Gastrocnemius medialis (tissue), 4 donors: ENCODE measurements at places on chromosomes 1 and 21. TPM values are rescaled to one million over a fixed set of nuclear protein-coding genes. Genes with fewer than 3 reads are reported as not detected.

Gene SIM2
- total RNA-seq: 9.3 TPM

Gene B3GALT5
- total RNA-seq: 0.02 TPM

Gene SLAMF8
- total RNA-seq: 2.0 TPM

- DNase-seq: no peak
Observed at GRCh38 chr1:19643121-19643520, 990 bp upstream of the NBL1 start.

GRCh38 chr1:41919764-41920397 lies 1.2 kb upstream of the HIVEP3 start:
- DNase-seq: peak; percentile 63

GRCh38 chr1:5430911-5431697 lies 561.1 kb downstream of the NPHP4 start:
- DNase-seq: no peak

GRCh38 chr1:86502721-86503405 lies 34.1 kb downstream of the CLCA1 start:
- no peak for DNase-seq

DNA sequence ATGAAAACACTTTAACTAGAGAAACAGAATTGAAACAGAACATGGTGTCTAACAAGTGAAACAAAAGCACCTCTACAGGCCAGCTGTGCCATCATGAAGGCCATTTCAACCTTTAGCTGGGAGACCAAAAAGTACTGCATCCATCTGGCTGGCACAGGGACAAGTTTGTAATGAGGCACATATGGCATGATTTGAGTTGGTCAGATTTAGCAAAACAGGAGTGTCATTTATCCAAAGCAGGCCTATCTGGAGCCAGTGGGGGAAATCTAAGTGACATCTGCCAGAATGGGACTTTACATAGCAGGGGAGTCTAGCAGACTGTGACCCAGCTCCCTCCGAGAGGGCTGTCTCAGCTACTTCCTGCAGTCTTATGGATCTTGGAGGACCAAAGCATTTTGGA lies 51.9 kb downstream of the DNTTIP2 start:
- DNase-seq: no peak

- peak; percentile 59 for DNase-seq
Observed at GRCh38 chr1:109499661-109500536, 6.0 kb downstream of the CYB561D1 start.

GRCh38 chr1:197620714-197621163 lies 154.5 kb downstream of the DENND1B start:
- DNase-seq: no peak

DNA sequence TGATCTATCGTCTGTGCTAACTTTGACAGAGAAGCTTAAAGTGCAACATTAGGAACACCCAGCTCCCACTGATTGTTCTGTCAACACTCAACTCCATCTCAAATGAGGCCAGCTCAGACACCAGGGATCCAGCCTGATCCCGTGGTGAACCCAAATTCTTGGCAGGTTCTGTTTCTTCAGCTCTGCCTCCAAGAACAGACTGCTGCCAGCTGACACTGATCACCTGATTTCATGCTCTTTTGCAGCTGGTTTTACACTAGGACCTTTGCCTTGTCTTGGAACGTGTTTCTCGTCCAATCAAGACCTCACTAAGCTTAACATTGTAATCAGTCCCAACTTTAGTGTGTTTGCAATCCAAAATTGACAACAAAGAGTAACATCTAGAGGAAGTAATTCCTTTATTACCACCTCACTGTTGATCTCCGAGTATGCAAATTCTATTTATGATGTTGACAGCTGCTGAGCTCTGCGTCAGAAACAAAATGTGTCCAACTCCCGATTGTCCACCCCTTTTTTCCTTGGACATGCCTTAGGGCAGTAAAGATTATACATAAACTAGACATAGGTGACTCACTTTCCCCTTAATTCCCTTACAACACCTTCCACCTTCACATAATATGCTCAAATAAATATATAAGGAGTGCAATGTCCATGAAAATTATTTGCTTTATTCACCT lies 1.6 kb upstream of the HYI start:
- no peak for DNase-seq

DNA sequence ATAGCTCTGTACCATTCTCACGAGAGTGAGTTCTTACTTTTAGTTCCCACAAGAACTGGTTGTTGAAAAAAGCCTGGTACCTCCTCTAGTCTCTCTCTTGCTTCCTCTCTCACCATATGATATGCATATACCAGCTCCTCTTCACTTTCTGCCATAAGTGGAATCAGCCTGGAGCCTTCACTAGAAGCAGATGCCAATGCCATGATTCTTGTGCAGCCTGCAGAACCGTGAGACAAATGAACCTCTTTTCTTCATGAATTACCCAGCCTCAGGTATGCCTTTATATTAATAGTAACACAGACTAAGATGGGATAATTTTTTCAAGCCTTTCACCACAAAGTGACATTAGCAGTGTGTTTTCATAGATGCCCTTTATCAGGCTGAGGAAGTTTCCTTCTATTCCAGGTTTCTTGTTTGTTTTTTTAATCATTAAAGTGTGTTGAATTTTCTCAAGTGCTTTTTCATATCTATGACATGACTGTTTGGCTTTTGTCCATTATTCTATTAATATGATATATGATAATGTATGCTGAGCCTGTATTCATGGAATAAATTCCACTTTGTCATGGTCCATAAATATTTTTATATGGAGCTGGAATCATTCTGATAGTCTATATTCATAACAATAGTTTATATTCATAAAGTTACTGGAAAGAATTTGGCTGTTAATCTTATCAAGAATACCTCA lies 40.7 kb upstream of the C1orf185 start:
- DNase-seq: no peak
